ENCODE measurements at places on chromosomes 3 and 15.

- no peak for DNase-seq
These were observed 52.5 kb downstream of the RAB11A start for GRCh38 chr15:65921780-65922179.

- DNase-seq, result no peak
These were observed 369.0 kb downstream of the SV2B start for GRCh38 chr15:91468871-91469580.

- no peak for DNase-seq
These were observed 833 bp upstream of the SLC22A13 start for GRCh38 chr3:38264779-38265178.

GRCh38 chr3:3836845-3837244, 37.6 kb downstream of the LRRN1 start:
- DNase-seq, result no peak
